ENCODE measurements at places on chromosomes 1 and 21.

- DNase-seq, result no peak
Measured at GRCh38 chr1:198101716-198102453, 54.9 kb upstream of the NEK7 start.

- no peak for DNase-seq
Measured at GRCh38 chr1:202565890-202566602, 144.2 kb downstream of the SYT2 start.

GRCh38 chr1:203217139-203217655 lies 12.3 kb downstream of the CHIT1 start:
- no peak for DNase-seq

- DNase-seq, result peak; percentile 36
Measured at GRCh38 chr1:200699871-200700270, 30.2 kb upstream of the DDX59 start.

DNA sequence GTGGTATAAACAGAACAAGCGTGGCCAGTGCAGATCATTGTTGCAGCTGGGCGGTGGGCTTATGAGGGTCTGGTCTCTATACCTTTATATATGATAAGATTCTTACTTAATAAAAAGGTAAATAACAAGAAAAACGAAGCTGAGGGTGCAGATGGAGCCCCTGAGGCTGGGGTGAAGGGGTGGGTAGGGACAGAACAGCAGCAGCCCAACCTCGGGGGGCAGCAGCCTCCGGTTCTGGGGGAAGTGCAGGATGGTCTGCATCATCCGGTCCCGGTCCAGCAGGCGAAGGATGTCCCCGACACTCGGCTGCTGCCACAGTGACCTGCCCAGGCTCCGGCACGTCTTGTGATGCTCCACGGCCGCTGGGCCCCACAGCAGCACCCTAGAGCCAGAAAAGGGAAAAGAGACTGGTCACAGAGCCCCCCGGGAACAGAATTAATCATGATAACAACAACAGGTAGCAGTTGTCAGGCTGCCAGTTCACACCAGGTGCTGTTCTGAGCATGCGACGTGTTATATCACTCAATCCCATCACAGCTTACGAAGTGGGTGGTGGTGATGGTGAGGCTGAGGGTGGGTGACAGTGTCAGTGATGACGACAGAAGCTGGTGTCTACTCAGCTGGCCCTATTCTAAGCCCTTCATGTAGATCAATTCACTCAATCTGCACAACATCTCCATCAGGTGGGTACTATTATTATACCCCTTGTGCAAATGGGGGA lies 35.5 kb downstream of the MRAP start:
- DNase-seq, result no peak

- DNase-seq, result no peak
Measured at GRCh38 chr1:201021630-201022492, 1.7 kb downstream of the KIF21B start.

- peak; percentile 16 for DNase-seq
Measured at GRCh38 chr1:226870401-226871279, at the start of gene PSEN2. TSS of gene PSEN2 (plus strand) at chr1:226870616. CDS start at chr1:226881908, 11,292 bp downstream.

- no peak for DNase-seq
Measured at GRCh38 chr1:212098310-212098709, 62.8 kb downstream of the DTL start.

- DNase-seq, result no peak
Measured at GRCh38 chr1:220213382-220213983, 58.8 kb downstream of the RAB3GAP2 start.

DNA sequence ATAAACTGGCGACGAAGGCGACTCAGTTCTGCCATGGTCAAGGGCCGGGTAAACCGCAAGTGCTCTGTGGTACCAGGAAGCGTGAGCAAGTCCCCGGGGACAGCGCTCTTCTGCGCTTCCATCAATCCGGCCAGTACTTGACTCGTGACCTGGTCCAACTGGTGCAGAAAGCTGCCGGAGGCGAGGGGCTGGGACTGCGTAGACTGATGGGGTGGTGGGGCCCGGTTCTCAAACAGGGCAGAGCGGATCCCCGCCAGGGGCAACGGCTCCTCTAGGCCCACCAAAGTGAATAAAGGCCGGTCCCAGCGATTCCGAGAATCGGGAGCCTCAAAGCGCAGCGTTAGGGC lies 852 bp downstream of the KTI12 start:
- no peak for DNase-seq

- DNase-seq, result no peak
Measured at GRCh38 chr1:111406321-111406768, 21.2 kb downstream of the OVGP1 start.

- no peak for DNase-seq
Measured at GRCh38 chr1:237206065-237206414, 164.1 kb downstream of the RYR2 start.

GRCh38 chr1:89724369-89725010 lies 91.6 kb downstream of the LRRC8C start:
- no peak for DNase-seq

- no peak for DNase-seq
Measured at GRCh38 chr1:109789551-109790180, 25.9 kb upstream of the EPS8L3 start.

DNA sequence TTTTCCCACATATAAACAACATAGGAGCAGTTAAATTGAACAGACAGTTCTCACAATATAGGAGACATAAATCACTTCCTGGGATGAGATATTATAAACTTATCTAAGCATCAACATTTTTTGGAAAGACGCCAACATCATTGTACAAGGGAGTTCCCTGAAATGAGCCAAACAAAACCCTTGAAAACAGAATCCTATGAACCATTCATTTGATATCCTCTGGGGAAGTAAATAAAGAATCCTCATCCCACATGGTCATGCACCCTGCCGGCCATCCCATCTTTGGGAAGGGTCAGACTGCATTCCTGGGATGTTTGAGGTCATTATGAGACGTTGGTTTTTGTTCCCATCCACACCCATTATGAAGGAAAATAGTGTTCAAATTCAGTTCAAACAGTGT lies 111.8 kb upstream of the USP25 start:
- no peak for DNase-seq

DNA sequence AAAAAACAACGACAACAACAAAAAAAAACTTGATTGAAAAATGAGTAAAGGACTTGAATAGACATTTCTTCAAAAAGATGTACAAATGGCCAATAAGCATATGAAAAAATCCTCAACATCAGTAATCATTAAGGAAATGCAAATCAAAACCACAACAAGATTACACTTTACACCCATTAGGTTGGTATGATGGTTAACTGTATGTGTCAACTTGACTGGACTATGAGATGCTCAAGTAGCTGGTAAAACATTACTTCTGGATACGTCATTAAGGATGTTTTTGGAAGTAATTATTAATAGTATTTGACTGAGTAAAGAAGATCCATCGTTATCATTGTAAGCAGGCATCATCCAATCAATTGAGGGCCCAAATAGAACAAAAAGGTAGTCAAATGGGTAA lies 34.9 kb upstream of the LYPLAL1 start:
- DNase-seq, result no peak

- DNase-seq, result peak; percentile 17
Measured at GRCh38 chr21:33078907-33079582, 9.1 kb downstream of the OLIG1 start.

- peak; percentile 79 for DNase-seq
Measured at GRCh38 chr1:244599937-244600350, 53.0 kb upstream of the DESI2 start.

- DNase-seq, result no peak
Measured at GRCh38 chr1:154148807-154149206, 6.1 kb downstream of the NUP210L start.

- no peak for DNase-seq
Measured at GRCh38 chr1:160522136-160522535, 919 bp downstream of the SLAMF6 start.

DNA sequence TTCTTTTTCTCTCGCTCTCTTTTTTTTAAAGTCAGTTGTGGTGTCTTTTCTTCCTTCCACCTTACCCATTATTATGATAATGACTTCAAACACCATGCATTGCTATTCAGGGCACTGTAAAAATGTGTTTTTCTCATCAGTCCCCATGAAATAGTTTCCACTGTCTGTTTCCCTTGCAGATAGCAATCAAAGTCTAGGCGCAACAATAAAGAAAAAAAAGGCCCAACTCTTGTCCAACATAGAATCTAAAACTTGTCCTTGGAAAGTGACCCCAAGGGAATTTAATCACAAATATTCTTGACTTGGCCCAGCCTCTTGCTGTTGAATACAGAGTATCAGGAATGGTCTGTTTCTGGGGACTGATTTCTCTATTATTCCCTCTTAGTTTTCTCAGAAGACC lies 382.5 kb downstream of the PLPP3 start:
- no peak for DNase-seq

- no peak for DNase-seq
Measured at GRCh38 chr1:19000065-19000464, 43.6 kb upstream of the IFFO2 start.

- DNase-seq, result no peak
Measured at GRCh38 chr1:14815175-14815877, 216.8 kb downstream of the KAZN start.

- no peak for DNase-seq
Measured at GRCh38 chr1:197066719-197067456, at the start of gene F13B. TSS of gene F13B (minus strand) at chr1:197067260. CDS start at chr1:197067223, 37 bp downstream.

DNA sequence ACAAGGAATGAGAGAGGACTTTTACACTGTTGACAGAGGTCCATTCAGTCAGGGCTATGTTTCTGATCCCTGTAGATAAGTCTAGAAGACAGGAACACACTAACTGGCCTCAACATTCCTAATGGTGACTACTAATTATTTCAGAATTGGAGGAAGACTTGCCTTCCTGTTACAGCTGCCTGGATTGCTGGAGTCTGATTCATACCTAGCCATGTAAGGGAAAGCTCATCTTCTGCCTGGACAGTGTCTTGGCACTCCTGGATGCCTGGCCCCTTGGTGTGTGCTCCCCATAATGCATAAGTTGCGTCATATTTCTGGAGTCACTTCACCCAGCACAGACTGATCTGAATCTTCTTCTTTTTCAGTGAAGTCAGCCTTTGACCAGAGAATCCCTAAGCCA lies 326.0 kb upstream of the RUNX1 start:
- peak; percentile 78 for DNase-seq

- no peak for DNase-seq
Measured at GRCh38 chr1:26913389-26913753, 404 bp downstream of the NR0B2 start.

DNA sequence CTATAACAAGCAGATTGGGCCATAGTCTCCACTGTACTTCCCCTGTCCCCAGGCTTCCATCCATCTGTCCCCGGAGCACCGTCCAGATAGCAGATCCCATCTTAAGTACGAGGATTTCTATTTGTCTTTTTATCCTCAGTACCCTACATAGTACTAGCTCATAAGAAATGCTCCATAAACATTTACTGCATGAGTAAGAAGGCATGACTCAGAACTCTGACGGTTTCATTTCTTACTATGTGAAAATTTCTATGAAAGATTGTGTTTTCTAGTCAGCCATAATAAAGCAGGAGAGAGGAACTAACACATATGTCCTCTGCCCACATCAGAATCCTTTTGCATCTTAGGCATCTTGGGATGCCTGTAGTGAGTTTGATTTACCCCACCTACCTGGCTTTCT lies 49.5 kb downstream of the CHD1L start:
- DNase-seq, result peak; percentile 60

- no peak for DNase-seq
Measured at GRCh38 chr1:53319296-53320101, 8.4 kb downstream of the LRP8 start.

GRCh38 chr1:229769006-229769405 lies 143.0 kb downstream of the URB2 start:
- DNase-seq, result no peak

DNA sequence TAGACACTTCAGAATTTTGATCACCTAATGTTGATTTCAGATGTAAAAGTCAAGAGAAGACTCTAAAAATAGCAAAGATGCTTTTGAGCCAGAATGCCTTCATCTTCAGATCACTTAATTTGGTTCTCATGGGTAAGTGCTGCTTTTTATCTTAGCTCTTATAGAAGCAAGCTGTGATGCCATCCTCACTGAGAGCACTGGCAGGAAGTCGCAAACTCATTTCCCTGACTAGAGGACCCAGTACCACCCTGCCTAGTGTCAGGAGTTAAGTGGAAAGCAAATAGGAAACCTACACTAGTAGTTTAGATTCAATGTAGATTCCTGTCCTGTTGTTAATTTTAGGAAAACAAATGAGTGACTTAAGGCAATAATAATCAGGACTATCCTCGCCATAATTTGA lies 12.1 kb downstream of the IFNAR2 start:
- DNase-seq, result no peak

GRCh38 chr1:210089855-210090254 lies 142.7 kb upstream of the SERTAD4 start:
- DNase-seq, result no peak

GRCh38 chr1:55702064-55702463 lies 486.9 kb upstream of the USP24 start:
- DNase-seq, result no peak

DNA sequence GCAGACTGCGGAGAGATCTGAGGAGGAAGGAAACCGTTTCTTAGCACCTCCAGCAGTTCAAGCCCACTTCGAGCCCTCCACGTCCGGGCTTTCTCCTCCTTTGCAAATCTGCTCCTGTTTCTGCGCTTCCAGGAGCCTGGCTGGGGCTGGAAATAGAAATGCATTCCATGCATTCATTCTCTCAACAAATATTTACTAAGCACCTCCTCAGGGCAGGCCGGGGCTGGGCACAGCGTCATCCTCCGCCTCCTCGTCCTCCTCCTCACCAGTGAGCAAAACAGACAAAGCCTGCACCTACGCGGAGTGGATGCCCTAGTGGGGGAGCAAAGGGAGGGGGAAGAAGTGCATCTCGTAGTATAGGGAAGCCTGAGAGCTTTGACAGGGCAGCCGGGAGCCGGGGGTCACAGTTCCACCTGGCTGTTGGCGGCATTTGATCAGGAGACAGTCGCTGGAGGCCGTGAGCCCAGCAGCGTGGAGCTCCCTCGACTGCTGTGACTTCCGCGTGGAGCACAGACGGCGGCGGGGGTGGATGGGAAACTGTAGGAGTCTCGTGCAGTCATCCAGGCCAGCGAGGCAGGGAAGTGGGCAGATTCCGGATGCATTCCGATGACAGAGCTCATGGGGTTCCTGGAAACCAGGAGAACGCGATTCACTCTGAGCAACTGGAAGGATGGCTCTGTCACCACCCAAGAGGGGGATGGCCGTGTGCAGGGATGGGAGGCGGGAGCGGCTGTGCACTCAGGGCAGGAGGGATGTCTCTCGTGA lies 93.5 kb downstream of the SIK1 start:
- peak; percentile 87 for DNase-seq

Data from GM04504 (cell line).